ENCODE measurements at places on chromosomes 6 and 20.

- DNase-seq, result no peak
Observed at GRCh38 chr20:61841966-61842365, 223.7 kb downstream of the TAF4 start.

DNA sequence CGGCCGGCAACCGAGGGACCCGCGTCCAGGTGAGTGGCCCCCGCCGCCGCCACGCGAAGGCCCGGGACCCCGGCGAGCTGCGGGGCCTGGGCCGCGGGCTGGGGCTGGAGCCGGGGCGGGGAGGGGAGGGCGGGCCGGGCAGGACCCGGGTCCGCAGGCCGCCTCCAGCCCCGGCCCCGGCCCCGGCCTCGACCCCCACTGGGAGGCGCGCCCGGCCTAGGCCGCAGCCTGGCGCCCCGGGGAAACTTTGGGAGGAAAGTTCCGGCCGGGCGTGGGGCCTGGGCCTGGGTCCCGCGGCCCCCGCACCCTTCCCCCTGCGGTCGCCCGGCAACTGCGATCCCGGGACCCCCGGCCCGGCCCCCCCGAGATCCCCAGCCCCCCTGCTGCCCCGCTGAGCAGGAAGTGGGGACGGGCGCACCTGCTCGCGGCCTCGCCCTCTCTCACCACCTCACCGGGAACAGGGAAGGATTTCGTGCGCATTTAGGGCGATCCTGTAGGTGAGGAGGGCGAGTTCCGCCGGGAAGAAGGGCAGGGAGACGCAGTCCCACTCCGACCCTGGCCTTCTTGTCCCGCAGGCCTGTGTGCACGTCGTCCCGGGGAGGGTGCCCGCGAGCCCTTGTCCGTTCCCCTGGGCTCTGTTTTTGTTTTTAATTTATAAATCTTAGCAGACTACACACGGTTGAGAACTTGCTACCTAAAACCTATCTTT lies 402 bp downstream of the OSBPL2 start:
- DNase-seq, result no peak

GRCh38 chr6:149334201-149334600 lies 16.7 kb downstream of the TAB2 start:
- no peak for DNase-seq

DNA sequence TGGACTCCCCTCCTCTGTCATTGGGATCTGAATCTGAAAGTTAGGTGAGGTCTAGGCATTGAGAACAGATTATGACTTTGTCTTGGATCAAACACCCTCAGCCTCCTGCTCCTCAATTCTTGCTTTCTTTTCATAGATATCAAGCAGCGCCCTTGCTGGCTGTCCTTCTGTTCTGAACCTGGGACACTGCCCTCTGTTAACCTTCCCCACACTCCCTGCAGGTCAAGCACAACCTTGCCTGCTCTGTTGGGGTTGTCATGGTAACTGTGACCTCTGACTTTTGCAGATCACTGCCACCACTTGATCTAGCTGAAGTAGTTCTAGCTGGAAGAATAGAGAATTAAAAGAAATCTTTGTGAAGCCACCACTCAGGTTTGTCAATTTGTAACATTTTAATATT lies 16.4 kb upstream of the MICA start:
- no peak for DNase-seq

DNA sequence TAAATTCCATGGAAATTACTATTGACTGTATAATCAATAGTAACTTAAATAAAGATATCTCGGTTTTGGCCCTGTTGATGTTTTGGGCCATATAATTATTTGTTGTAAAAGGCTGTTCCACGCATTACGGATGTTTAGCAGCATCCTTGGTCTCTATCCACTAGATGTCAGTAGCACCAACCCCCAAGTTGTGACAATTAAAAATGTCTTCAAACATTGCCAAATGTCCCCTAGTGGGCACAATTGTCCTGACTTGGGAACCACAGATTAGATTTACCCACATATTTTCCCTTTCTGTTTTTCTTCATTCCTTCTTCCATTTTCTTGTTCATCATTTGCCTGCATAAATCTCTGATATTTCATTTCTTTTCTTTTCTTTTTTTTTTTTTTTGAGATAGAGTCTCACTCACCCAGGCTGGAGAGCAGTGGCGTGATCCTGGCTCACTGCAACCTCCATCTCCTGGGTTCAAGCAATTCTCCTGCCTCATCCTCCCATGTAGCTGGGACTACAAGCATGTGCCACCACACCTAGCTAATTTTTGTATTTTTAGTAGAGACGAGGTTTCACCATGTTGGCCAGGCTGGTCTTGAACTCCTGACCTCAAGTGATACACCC lies 13.6 kb upstream of the WFDC8 start:
- DNase-seq, result no peak

DNA sequence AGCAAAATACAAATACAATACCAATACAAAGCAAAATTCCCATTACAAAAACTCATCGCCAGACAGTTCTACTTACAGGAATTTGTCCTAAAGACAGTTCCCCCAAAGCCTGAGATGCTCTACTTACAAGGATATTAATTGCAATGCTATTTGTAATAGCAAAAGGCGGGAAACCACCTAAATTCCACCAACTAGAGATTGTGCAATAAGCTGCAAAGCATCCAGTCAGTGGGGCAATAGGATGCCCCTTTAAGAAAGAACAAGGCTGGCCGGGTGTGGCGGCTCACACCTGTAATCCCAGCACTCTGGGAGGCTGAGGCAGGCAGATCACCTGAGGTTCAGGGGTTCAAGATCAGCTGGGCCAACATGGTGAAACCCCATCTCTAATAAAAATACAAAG lies 39.1 kb downstream of the FAM209B start:
- DNase-seq, result no peak

DNA sequence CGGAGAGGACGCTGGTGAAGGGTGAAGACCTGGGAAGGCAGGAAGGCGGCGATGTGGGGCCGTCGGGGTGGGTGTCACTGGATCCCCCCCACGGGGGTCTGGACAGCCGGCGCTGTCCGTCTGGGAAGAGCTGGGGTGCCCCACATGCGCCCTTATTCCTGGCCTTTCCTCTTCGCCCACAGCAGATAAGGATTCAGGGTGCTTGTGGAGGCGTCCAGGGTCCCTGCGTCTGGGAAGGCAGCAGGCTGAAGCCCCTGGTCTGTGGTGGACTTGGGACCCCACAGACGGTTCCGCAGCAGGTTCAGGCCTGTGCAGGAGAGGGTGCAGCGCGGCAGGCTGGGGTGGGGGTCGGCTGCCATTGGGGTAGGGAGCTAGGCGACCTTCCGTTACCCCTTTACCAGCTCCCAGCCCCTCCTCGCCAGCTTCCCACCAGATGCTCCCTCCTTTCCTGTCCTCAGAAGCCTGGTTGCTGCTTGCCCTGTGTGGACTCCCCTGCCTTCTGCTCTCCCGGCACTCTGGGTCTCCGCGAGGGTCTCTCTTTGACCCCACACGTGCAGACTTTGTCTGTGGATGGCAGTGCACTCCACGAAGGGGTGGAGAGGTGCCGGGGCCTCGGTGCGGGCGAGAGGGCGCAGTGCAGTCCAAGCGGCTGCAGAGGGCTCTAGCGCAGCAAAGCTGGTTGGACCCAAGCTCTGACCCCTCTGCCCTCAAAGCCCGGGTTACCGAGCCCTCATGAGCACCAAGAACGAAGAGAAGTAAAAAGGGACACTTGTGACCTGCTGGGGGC lies 2.1 kb upstream of the GATA5 start:
- no peak for DNase-seq

DNA sequence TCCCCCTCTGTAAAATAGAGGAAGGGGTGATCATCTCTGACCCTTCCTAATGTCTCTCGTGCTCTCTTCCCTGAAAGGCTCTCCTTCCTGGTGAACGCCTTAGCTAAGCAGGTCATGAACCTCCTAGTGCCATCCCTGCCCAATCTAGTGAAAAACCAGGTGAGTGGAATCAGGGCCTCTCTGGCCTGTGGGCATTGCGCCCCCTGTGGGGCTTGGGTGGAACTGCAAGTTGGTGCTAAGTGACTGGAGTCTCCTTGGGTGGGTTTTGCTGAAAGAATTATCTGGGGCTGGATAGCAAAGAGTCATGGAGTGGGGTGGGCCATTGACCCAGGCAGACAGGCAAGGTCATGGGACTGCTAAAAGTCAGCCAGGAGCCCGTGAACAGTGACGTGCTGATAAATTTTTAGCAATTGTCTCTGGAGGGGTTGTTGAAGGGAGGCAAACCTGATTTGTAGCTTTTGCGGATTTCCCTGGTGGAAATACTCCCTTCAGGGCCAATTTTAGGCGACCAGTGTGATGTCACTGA lies 8.9 kb downstream of the BPIFB1 start:
- DNase-seq, result no peak

- no peak for DNase-seq
Observed at GRCh38 chr6:6683969-6684833, 95.7 kb downstream of the LY86 start.

DNA sequence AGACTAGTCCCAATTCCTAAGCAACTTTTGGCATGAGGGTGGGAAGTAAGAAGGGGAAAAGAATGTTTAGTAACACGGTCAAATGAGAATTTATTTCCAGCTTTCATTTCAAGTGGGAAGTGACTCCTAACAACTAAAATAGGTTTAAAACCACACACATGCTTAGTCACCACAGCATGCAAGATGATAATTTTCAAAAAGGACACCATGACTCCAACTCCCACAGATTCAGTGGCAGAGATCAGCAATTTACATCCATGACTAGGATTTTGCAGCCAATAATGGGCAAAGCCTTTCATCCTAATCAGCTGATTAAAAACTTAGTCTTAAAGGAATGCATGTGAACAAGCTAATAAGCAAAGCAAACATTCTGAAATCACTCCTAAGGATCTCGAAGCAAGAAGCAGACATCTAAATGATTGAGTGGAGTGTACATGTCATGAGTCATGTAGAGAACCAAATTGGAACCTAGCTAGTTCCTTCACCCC lies 48.1 kb upstream of the GCLC start:
- no peak for DNase-seq

- no peak for DNase-seq
Observed at GRCh38 chr6:44094403-44095242, 32.6 kb downstream of the MRPL14 start.

DNA sequence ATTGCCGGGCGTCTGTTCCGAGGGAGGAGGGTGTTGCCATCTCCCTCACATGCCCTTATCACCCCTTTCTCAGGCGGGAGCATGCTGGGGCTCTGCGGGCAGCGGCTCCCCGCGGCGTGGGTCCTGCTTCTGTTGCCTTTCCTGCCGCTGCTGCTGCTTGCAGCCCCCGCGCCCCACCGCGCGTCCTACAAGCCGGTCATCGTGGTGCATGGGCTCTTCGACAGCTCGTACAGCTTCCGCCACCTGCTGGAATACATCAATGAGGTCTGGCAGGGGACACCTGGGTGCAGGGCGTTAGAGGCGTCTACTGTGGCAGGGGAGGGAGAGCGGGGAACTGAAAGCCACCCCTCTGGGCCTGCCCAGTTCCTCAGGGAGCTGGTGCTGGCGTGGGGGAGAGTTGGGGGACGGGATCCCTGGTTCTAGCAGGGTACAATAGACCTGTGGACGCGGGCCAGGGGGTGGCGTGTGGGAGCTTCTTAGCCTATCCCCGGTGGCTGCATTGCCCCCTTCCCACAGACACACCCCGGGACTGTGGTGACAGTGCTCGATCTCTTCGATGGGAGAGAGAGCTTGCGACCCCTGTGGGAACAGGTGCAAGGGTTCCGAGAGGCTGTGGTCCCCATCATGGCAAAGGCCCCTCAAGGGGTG lies 697 bp downstream of the PPT2 start:
- DNase-seq, result peak; percentile 56

- no peak for DNase-seq
Observed at GRCh38 chr6:15796130-15796771, 133.4 kb upstream of the DTNBP1 start.

- no peak for DNase-seq
Observed at GRCh38 chr6:29924731-29925130, 17.6 kb upstream of the HLA-A start.

DNA sequence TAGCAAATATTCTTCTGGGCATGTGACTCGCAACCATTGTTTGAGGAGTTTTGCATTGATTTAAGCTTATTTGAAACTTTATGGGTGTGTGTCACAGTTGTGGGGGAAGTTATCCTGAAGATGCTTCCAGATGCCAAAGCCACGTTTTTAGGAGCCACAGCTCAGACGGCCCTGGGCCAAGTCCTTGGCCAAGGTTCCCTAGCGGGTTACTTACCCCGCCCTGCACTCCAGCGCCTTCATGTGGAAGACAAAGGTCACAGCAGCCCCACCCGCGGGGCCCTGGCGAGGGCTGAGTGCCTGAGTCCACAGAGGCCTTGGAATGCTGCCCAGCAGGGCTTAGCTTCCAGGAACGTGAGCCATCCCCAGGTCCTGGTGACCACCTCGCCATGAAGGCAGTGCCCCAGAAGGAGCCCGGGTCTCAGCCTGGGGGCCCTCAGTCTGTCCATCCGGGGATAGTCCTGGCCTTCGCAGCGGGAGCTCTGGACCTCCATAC lies 308.3 kb downstream of the CDH4 start:
- DNase-seq, result no peak

DNA sequence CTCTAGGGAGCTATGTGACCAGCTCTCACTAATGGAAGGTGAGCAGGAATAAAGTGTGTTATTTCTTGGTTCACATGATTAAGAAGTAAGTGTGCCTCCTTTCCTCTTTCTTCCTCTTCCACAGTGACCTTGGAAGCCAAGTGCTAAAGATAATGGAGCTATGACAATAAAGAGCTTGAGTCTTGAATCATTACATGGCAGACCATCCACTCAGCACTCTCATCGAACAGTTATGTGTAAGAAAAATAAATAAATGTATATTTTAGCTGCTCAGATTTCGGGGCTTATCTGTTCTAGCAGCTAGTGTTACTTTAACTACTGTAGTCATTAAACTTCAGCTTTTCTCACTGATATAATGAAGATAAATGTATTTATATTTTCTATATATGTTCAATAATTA lies 72.9 kb downstream of the HDGFL1 start:
- DNase-seq, result no peak

GRCh38 chr6:143673669-143674068 lies 4.1 kb upstream of the PHACTR2 start:
- DNase-seq, result peak; percentile 65

- peak; percentile 23 for DNase-seq
Observed at GRCh38 chr6:30169658-30170614, 6.6 kb downstream of the TRIM15 start.

- DNase-seq, result no peak
Observed at GRCh38 chr20:24544371-24544770, 74.9 kb downstream of the SYNDIG1 start.

Measured in amniotic stem cell (primary cell).